Caco-2 (cell line): ENCODE measurements at places on chromosomes 1 and 21.

DNA sequence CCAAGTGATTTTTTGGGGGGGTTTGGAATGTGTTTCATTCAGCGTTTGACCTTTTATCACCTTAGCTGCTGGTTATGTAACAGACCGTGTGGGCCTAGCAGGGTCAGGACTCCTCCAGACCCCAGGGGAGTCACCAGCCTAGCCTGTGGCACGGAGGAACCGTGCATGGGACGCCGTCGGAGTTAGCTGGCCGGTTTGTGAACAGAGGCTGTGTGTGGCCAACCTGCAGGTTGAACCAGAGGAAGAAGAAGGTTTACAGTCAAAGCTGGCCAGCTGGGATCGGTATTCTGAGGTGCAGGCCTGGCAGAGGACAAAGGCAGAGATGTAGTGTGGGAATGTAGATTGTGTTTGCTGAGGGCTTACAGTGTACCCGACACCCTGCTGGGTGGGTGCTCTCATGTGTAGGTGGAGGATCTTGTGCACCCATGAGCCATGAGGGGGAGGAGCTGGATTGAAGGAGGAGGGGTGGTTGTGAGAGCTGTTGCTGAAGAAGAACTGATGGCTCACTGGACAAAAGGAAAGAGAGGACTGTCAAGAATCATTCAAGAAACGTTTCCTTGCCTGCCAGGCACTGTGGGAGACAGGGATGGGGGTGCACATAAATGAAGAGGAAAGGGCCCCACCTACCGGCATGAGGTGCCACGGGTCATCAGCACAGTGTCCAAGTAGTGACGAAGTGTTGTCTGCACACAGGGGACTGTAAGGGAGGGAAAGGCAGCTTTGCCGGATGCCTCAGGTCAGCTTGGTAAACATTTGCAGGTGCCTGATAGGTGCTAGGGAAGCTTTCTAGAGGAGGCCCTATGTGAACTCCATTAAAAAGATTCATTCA, 40.0 kb upstream of the PWP2 start:
- no peak for DNase-seq

DNA sequence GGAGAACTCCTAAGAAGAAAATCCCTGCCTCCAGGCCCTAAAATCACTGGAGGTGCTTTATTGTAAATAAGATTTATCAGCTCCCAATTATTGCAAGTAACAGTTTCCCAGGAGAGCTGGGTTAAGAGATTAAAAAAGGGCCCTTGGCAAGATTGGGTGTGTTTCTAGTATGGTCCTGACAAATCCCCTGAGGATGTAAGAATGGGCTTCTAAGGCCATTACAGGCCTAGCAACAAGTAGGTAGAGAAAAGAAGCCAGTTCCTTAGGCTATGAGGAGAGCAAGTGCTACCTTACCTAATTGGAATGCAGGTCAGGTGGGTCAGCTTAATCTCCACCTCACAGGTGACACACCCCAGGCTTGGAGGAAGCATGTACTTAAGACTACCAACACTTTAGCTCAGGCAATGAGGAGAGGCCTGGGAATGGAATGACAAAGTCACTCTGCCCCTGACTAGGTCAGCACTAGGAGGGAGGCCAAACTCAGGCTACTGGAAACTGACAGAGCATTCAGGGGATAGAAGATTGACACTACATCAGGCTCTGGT, 6.8 kb upstream of the OTUD7B start:
- DNase-seq, result peak; percentile 86

- DNase-seq, result no peak
Measured at GRCh38 chr1:234216116-234216703, 157.0 kb upstream of the COA6 start.

DNA sequence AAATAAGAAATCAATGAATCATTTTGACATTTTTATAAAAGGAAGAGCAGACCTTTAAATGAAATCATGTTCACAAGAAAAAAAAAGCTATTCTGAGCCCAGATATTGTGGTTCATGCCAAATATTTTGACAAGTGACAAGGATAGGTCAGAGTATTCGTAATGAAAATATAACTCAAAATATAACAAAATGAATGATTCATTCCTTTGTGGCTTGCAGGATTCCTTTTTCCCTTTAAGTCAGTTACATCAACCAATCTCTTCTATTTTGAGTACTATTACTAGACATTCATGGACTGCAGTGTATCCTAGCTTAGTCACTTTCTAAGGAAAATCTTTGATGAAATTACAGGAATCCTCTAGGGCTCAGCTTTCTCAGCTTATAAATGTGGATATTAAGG, 188.7 kb downstream of the COL11A1 start:
- no peak for DNase-seq

GRCh38 chr21:34559089-34559631, 47.1 kb upstream of the KCNE1 start:
- DNase-seq, result no peak
